ENCODE measurements at places on chromosomes 7 and 10. TPM values are rescaled to one million over a fixed set of nuclear protein-coding genes. Genes with fewer than 3 reads are reported as not detected.

DNA sequence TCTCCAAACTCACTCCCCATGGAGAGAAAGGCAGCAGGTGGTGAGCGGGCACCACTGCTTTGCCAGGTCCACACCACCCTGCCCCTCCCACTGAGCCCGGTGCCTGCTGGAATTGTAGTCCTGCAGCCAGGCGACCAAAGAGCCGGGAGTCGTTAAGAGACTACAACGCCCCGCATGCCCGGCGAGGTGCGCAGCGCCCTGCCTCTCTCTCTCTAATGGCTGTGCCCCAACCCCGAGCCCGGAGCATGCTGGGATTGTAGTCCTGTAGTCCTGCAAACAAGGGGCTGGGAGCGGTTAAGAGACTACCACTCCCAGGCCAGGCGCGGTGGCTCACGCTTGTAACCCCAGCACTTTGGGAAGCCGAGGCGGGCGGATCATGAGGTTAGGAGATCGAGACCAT is 8.1 kb upstream of the ZNF727 start:
- DNase-seq, result no peak
- H3K27ac ChIP-seq, result no peak overlapping the region
- no peak overlapping the region for H3K4me3 ChIP-seq
- H3K36me3 ChIP-seq, result no peaks in the 10 kb centered on the region

DNA sequence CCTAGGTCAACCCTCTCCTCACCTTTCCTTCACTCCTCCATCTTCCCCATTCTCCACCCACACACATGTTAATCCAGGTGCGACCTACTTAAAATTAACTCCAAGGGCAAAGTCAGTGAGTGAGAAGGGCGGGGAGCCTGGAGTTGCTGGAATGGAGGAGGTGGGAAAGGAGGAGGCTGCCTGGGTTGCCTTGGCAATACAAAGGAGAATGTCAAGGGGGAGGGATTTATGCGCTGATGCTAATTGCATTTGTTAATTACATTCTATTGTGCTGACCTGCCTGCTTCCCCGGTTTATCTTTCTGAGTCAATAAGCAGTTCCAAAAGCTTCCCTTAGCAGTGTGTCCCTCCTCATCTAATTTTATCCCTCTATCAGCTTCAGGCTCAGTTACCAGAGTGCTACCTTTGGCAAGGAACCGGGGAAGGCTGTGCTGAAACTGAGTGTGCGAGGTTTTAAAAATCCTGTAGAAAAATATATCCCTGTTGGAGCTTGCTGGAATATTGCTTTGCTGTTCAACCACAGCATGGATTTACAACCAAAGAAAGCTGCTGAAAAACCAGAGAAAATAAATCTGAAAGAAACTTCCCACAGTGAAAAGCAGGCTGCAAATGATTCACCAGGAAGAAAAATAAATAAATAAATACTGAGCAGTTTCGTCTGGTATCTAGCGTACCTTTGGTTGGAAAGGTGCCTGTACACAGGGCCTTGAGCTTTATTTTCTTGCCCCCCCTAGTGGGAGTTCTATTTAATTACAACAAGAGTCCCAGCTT is 113.2 kb upstream of the DGKB start:
- DNase-seq, result peak; percentile 49
- H3K4me3 ChIP-seq, result no peak overlapping the region
- no peak overlapping the region for H3K27ac ChIP-seq
- H3K27me3 ChIP-seq, result no peaks in the 10 kb centered on the region
- H3K36me3 ChIP-seq, result no peaks in the 10 kb centered on the region

GRCh38 chr7:122383934-122384333 is 79.4 kb upstream of the FEZF1 start:
- no peak overlapping the region for H3K4me3 ChIP-seq
- DNase-seq, result no peak
- H3K36me3 ChIP-seq, result no peaks in the 10 kb centered on the region
- H3K4me1 ChIP-seq, result no peaks in the 10 kb centered on the region
- H3K27me3 ChIP-seq, result no peaks in the 10 kb centered on the region
- no peak overlapping the region for H3K27ac ChIP-seq

GRCh38 chr7:1621718-1622117 is 48.4 kb upstream of the ELFN1 start:
- no peak overlapping the region for H3K4me3 ChIP-seq
- H3K4me1 ChIP-seq, result no peaks in the 10 kb centered on the region
- no peaks in the 10 kb centered on the region for H3K36me3 ChIP-seq
- H3K27me3 ChIP-seq, result peaks cover 9% of the 10 kb centered on the region

- no peak overlapping the region for H3K4me3 ChIP-seq
- peaks cover 28% of the 10 kb centered on the region for H3K4me1 ChIP-seq
- H3K27me3 ChIP-seq, result no peaks in the 10 kb centered on the region
- DNase-seq, result peak; percentile 64
- H3K36me3 ChIP-seq, result no peaks in the 10 kb centered on the region
Measured at GRCh38 chr7:42091461-42092291, 145.3 kb downstream of the GLI3 start.

GRCh38 chr7:43577485-43577951 is 5.4 kb upstream of the STK17A start:
- peak overlapping the region; percentile 65 for H3K27ac ChIP-seq
- peaks cover 6% of the 10 kb centered on the region for H3K4me1 ChIP-seq

DNA sequence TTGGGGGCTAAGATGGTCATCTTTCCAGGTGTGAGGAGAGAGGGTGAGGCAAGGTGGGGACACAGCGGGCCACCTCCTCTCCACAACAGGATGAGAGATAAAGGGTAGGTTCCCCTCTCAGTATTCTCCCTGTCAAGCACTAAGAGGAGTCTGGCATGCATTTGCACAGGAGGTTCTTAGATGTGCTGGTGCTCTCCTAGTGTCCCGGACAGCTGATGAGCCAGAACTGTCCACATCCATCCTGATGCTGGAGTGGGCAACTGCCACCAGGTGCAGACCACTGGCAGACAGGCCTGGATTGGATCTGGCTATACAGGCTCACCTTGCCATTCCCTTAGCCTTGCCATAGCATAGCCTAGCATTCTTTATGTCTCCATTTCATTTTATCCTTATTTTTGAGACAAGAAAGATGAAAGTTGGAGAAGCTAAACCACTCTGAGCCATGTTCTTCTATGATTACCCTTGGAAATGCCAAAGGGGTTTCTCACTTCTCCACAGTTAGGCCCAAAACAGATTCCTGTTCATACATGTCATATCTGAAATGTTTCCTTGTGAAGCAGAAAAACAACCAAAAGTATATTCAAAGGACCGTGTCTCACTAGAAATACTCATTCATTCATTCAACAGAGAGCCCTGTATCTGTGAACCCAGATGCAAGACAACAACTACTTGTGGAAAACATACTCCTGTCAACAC is 48.8 kb upstream of the ANTXRL start:
- H3K4me3 ChIP-seq, result no peak overlapping the region
- H3K4me1 ChIP-seq, result peaks cover 11% of the 10 kb centered on the region
- peak overlapping the region; percentile 9 for H3K27ac ChIP-seq
- peak; percentile 49 for DNase-seq
- no peaks in the 10 kb centered on the region for H3K36me3 ChIP-seq

DNA sequence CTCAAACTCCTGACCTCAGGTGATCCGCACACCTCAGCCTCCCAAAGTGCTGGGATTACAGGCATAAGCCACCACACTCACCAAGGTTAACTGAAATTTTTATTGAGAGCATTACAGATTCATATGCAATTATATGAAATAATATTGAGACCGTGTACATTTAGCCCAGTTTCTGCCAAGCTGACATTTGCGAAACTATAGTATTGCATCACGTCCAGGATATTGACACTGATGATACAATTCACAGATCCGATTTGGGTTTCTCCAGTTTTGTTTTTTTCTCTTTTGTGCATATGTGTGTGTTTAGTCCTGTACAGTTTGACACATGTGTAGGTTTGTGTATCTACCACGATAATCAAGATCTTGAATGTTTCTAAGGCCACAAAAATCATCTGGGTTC is 627.9 kb upstream of the FOXK1 start:
- no peaks in the 10 kb centered on the region for H3K36me3 ChIP-seq
- H3K4me1 ChIP-seq, result no peaks in the 10 kb centered on the region
- no peak overlapping the region for H3K4me3 ChIP-seq
- DNase-seq, result no peak
- no peak overlapping the region for H3K27ac ChIP-seq

The ADAM12 gene
- 9.7 TPM for total RNA-seq

The SLC16A9 gene
- total RNA-seq, result 0.18 TPM

The PNLIPRP3 gene
- not detected for total RNA-seq

The SLC18A3 gene
- total RNA-seq, result not detected

The UNCX gene
- total RNA-seq, result not detected

The MICU1 gene
- 45.0 TPM for total RNA-seq

The OPALIN gene
- not detected for total RNA-seq

The GIMAP6 gene
- not detected for total RNA-seq

The HOXA7 gene
- 0.18 TPM for total RNA-seq

All from IMR-90 (cell line).